ENCODE measurements at places on chromosomes 16 and 17.

DNA sequence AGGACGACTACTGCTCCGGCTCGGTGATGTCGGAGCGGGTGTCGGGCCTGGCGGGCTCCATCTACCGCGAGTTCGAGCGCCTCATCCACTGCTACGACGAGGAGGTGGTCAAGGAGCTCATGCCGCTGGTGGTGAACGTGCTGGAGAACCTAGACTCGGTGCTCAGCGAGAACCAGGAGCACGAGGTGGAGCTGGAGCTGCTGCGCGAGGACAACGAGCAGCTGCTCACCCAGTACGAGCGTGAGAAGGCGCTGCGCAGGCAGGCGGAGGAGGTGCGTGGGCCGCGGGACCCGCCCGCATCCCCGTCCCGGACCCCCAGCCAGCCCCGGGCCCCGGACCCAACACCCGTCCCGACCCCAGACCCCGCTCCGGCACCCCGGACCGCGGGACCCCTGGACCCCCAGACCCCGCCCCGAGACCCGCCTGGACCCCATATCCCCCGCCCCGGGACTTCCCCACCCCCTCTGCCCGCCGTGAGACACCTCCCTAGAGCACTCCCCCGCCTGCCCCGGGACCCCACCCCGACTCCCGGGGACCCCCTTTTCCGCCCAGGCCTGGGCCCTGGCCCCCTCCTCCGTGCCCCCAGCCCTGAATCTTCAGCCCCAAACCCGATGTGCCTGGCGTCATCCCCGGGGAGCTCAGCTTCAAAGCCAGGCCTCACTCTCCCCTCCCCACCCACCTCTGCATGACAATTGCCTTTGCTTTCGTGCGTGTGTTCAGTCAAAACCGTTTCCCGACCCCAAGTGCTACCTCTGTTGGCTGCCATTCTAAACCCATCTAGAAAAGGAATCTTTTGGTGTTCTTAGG lies 594 bp downstream of the MAPK8IP3 start:
- DNase-seq = peak; percentile 66

DNA sequence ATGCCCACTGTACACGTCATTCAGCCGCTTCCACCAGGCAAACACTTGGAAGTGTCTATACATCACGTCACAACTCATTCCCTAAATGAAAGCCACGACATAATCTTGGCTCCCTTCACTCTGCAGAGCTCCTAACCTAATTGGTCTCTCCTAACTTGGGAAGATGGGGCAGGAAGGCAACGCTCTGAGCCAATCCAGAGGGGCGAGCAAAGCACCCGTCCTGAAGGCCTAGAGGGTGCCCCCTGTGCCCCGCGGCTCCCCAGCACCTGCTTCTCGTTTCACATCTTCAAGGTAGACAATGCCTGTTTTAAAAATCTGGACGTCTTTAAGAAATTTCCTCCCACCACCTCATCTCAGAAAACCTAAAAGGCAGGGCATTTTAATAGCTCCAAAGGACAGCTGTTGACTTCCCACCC lies 1.0 kb downstream of the CSNK2A2 start:
- no peak for DNase-seq

DNA sequence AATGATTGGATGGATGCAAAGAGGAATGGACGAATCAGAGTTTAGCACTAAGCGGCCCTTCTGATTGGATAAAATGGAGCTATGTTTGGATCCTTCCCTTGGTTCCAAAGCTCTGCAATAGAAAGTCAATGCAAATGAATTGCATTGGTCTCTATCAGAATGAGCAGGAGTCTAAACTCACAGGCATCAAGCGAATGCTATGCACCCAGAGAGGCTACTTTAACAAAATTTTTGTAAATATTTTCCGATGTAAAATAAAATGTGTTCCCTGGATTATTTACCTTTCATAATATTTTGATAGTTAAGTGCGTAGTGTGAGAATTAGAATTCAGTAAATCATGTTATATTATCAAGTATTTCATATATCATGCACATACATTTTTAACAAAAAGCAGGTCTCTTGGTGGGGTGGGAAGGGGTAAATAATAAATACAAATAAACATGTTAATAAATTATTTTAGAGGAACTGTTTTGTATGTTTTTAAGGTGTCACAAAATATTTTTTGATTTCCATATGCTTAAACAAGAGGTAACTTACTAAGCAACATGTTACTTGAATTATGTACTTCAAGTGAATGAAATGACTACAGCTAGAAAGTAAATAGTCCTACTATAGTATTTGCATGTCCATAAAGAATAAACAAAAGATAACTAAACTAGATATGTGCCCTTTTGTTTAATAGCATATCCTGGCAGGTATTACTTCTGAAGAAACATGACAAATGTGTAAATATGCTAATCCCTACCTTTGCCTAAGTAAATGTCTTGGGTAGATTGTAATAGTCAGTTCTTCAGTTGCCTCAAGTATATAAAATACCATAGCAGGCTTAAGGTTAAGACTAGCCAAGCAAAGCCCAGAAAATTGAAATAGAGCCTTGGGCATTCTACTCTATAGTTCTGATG lies 4.4 kb upstream of the UNK start:
- DNase-seq = no peak

DNA sequence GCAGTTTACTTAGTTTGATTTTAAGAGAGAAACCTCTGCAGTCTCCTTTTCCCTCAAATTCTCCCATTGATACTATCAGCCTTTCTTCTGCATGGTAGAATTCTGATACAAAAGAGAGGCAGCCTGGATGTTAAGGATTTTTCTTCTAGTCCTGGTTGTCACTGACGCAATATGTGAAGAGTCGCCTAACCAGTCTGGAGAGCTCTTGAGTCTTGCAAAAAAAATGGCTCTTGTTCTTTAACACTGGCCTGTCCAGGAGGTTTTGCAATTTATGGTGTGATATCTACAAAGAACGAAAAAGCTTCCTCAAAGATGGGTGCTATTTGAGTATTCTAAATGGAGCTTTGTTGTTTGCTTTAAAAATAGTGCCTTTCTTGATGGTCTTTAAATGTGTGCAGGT lies 28.9 kb downstream of the COX10 start:
- no peak for DNase-seq
